ENCODE measurements at places on chromosomes 3 and 15. TPM values are rescaled to one million over a fixed set of nuclear protein-coding genes. Genes with fewer than 3 reads are reported as not detected.
A peak's percentile ranks its signal among the peaks of the same experiment; 100 is the strongest.

DNA sequence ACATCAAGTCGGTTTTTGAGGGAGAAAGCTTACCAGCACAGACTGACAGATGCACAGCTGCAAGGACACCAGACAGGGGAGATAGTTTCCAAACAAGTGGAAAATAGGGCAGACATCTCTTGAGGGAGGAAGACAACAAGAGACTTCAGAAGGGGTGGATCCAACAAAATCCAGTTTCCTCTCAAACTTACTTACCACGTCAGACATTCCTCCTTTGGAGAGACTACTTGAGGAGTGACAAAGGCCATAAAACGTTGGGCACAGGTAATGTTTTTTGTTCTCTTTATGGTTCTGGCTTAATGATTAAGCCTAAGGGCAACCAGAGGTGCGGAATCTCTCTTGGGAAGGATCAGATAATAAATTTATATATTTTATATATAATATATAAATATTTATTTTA is 76.1 kb downstream of the CD200 start:
- no peak for DNase-seq

DNA sequence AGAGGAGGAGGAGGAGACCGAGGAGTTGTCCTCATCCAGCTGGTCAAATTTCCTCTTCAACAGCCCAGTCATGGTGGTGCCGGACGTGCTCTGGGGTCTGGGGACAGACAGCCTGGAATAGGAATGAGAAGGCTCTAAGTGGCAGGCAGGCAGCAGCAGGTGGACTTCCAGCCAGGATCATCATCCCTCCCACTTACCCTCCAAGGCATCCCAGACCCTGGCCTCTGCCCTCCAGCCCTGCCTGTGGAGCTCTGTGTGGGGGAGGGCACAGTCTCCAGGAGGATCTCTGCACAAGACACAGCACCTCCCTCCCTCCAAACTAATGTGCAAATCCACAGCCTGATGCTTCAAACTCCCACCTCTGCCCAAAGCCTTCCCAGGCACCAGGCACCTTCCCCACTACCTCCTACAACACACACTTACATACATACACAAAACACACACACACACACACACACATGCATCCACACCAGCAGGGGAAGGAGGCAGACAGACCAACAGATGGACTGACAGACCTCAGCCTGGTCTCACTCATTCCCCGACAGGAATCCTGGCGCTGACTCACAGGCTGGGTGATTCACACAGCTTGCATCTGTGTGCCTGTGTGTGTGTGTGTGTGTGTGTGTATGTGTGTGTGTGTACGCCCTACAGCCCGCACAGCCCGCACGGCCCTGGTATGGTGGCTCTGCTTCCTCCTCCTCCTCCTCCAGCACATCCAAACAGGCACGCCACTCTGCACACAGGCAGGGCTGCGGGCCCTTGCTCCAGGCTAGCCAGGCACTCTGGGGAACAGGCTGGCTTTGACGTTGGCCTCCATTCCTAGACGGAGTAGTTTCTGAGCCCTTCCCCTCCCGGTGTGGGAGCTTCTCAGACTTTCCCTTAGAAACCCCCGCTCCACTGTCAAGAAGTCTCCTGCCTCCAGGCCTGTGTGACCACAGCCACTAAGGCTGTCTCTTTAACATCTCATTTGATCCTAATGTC is 6.5 kb downstream of the CSRNP1 start:
- no peak for DNase-seq

DNA sequence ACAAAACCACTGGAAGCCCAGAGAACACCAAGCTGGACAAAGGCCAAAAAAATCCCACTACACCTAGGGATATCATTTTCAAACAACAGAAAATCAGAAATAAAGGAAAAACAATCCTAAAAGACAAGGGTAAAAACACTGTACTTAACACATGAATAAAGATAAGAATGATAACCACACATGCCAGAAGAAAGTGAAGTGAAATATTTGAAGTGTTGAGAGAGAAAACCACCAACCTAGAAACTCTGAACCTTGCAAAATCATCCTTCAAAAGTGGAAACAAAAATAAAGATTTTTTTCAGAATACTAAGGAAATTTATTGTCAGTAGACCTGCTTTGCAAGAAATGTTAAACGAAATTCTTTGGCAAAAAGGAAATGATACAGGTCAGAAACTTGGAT is 45.1 kb downstream of the KPNA1 start:
- DNase-seq: no peak

DNA sequence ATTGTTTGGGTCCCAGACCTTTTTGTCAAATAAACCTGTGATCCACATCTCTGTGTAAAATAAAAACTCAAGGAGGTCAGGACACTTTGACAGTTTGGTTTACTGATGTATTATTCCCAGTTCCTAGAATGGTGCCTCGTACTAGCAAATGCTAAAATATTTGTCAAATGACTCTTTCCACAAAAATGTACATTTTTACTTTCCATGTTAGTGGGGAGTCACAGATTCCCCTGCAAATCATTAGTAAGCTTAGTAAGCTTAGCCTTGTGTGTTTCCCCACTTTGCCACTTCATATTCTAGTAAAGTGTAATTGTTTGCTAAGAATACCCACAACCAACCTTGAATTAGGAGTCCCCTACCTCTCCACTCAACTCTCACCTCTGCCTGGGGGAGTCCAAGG is 2.4 kb upstream of the MAGI1 start:
- no peak for DNase-seq

GRCh38 chr3:150407051-150407807 is 869 bp upstream of the TSC22D2 start:
- DNase-seq: no peak

DNA sequence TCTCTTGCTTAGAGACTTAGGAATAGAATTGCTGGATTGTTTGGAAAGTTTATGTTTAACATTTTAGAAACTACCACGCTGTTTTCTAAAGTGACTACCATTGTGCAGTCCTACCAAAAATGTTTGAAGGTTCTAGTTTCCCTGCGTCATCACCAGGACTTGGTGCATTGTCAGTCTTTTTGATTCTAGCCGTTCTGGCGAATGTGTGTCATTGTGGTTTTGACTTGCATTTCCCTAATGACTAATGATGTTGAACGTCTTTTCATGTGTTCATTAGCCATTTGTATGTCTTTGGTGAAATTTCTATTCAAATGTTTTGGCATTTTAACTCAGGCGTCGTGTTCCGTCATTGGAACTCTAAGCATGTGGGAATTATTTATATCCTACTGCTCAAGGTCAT is 58.0 kb downstream of the CHD2 start:
- peak; percentile 31 for DNase-seq

GRCh38 chr15:47959617-47960413 is 161.0 kb upstream of the SLC24A5 start:
- DNase-seq: no peak

DNA sequence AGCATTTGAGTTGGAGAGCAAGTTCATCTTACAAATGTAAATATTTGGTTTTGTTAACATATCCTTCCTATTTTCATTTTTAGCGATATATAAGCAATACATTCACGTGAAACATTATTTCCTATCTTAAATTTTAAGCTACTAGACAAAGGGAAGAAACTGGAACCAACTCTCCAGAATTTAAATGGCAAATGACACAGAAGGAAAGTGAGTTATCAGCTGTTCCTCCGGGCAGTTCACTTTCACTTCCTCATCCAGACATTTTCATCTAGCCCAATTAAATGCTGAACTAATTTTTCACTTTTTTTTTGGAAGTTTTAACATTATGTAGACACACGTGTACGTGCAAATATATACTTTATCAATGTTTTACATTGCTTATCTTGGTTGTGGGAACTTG is 58.7 kb downstream of the MORC1 start:
- no peak for DNase-seq

DNA sequence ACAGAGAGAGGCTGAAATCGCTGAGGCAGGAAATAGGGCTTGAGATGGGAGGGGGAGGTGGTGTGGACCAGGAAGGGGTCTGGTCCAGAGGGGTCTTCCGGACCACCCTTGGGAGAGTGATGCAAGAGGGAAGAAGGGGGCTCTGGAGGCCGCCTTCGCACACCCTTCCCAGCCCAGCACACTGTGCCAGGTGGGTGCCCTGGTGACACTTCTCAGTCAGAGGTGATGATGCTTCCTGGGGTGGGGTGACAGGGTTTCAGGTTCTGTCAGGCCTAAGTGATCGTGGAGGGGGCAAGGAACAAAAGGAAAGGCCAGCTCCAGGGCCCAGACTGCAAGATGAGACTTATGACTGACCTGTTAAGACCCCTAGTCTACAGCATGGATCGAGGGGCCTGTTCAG is 12.7 kb downstream of the SEMA3G start:
- DNase-seq: no peak

LYSMD2 gene
- total RNA-seq: 36.2 TPM

REC114 gene
- not detected for total RNA-seq

UBE2E2 gene
- total RNA-seq: 7.5 TPM

DOCK3 gene
- 2.8 TPM for total RNA-seq

PATL2 gene
- total RNA-seq: 43.5 TPM
